HS-27A (cell line): ENCODE measurements at places on chromosomes 13 and 19.

- no peak for DNase-seq
These were observed 523.6 kb downstream of the DCT start for GRCh38 chr13:93955904-93956303.

- DNase-seq = no peak
These were observed 9.0 kb upstream of the MLLT1 start for GRCh38 chr19:6288737-6289136.

DNA sequence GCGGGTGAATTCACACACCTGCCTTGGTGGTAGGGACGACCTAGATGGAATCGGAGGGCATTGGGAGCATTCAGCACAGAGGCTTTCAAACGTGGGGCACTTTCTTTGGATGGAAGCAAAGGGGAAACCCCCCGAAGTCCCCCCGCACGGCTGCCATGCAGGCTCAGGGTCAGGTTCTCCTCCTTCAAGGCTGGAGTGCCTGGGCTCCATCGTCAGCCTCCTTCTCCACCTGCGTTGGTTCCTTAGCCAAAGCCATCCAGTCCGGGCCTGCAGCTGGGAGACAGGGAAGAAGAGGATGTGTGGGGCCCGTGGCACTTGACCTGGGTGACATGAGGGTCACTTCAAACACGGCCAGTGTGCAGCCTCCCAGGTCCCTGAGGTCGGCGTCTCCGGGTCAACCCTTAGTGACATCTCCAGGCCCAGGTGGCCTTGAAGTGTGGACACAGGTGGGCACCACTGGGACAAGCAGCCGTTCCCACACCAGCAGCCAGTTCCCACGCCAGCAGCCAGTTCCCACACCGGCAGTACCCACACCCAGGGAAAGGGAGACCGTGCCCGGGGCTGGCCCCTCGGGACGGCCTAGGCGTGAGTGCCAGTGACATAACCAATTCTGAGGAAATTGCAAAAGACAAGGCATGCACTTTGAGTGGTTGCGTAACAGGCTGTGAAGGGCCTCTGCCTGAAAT, 116.0 kb downstream of the SOX1 start:
- DNase-seq = no peak

DNA sequence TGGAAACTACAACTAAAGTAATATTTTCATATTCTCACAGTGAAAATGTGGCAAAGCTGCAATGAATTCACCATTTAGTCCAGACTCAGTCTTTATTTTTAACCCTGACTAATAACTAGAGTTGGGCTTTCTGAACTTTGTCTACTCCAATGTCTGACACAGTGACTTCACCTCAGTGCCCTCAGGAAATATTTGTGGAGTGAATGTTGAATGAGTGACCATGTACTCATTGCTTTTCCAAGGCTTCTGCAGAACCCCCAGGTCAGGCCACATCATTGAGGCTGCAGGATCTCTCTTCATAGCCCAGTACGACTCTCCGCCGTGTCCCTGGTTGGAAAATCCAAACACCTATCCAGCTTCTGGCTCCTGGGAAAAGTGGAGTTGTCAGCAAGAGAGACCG, 1.8 kb downstream of the ZNF175 start:
- peak; percentile 47 for DNase-seq

DNA sequence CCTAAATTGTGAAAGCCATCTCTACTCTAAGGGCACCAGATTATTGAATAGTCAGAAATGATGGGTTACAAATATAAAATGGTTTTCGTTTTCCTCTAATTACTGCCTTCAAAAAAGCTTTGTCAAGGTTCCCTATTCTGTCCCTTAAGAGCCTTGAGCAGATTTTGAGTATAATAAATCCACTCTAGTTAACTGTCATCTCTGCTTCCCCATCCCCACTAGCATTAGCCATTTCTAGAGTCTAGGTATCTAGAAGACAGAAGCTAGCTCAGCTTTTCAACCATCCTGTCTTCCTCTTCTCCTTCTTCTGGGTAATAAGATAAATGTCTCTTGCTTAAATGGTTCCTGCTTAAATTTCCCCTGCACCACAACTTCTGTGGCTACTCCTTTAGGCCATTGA, 290.4 kb downstream of the DACH1 start:
- no peak for DNase-seq

DNA sequence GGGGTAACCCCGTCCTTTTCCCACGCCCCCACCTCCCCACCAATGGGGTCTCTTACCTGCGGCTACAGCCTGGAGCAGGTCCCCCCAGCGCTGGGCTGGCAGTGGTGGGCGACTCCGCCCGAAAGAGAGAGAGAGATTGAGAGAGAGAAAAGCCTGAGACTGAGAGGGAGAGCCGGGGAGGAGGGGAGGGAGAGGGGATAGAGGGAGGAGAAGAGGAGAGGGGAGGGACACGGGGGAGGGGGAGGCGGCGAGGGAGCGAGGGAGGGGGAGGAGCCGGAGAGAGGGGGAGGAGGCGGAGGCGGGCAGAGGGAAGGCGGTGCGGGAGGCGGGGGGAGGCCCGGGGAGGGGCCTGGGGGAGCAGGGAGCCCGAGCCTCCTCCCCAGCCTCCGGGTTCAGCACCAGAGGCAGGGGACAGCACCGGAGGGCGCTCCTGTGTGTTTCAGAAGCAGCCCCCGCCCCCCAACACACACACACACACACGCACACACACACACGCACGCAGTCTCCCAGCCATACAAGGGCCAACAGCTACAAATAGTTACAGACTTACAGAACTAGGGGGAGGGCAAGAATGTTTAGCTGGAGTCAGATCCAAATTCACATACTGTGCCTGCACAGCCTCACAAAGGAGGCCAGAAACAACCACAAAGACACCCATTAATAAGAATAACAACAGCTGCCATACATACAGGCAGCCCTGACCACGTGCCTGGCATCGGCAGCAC, at the start of gene SLC8A2:
Gene SLC8A2 (minus strand): TSS at position 161 of the 725 bp plus-strand sequence. CDS start 5,490 bp downstream, outside the sequence.
- DNase-seq = no peak

DNA sequence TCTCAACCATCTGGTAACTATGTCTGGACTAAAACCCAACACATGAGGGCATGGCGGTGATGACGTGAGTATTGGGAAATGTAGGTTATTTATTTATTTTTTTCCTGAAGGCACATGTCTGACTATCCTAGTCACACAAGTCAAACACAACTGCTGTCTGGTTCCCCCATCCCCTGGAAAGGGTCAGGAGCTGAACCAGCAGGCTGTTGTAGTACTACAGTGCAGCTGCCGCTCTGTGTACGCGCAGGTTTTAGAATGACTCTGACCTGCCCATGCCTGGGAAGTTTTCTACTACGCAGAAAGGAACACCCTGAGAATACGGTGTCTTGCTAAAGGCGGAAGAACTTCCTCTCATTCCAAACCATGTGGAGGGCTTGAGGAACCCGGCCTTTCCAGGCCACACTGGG, 1.2 kb downstream of the SLC7A1 start:
- DNase-seq = peak; percentile 52

- DNase-seq = no peak
These were observed 659 bp downstream of the ERF start for GRCh38 chr19:42254089-42254849.

- DNase-seq = no peak
These were observed 424.9 kb downstream of the PCDH17 start for GRCh38 chr13:58056426-58056825.
